CD4-positive, alpha-beta T cell (primary cell): ENCODE measurements at places on chromosomes 6 and 20.
A peak's percentile ranks its signal among the peaks of the same experiment; 100 is the strongest.

DNA sequence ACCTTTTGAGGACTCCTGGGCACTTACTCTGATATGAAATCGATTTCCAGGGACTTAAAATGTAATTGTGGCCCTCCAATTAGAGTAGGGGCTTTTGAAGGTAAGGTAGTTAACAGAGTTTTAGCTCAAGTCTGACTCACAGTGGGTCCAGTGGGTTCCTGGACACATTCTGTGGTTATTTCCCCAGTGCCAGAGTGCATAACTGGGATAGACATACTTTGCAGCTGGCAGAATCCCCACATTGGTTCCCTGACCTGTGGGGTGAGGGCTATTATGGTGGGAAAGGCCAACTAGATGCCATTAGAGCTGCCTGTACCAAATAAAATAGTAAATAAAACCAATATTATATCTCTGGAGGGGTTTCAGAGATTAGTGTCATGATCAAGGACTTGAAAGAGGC, 243.8 kb upstream of the EPHA7 start:
- no peak overlapping the region for H3K27ac ChIP-seq
- no peak for DNase-seq
- no peaks in the 10 kb centered on the region for H3K4me1 ChIP-seq
- no peaks in the 10 kb centered on the region for H3K27me3 ChIP-seq

DNA sequence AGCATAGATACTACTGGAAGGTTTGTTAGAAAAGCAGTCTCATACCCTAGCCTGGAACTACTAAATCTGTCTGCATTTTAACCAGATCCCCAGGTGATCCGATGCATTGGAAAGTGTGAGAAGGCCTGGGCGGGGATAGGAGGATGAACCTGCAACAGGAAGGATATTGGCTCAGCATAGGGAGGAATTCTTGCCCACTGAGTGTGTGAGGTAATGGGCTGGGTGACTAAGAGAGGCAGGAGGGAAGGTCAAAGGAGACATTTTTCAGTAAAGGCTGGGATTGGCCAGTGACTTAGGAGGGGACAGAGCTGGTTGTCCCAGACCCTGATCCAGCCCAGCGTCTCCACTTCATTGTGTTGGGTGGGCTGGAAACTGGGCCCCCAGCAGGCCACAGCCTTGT, 191.0 kb upstream of the LRFN2 start:
- no peak for DNase-seq
- no peaks in the 10 kb centered on the region for H3K36me3 ChIP-seq
- no peaks in the 10 kb centered on the region for H3K27me3 ChIP-seq
- H3K27ac ChIP-seq: no peak overlapping the region
- H3K4me3 ChIP-seq: no peak overlapping the region

DNA sequence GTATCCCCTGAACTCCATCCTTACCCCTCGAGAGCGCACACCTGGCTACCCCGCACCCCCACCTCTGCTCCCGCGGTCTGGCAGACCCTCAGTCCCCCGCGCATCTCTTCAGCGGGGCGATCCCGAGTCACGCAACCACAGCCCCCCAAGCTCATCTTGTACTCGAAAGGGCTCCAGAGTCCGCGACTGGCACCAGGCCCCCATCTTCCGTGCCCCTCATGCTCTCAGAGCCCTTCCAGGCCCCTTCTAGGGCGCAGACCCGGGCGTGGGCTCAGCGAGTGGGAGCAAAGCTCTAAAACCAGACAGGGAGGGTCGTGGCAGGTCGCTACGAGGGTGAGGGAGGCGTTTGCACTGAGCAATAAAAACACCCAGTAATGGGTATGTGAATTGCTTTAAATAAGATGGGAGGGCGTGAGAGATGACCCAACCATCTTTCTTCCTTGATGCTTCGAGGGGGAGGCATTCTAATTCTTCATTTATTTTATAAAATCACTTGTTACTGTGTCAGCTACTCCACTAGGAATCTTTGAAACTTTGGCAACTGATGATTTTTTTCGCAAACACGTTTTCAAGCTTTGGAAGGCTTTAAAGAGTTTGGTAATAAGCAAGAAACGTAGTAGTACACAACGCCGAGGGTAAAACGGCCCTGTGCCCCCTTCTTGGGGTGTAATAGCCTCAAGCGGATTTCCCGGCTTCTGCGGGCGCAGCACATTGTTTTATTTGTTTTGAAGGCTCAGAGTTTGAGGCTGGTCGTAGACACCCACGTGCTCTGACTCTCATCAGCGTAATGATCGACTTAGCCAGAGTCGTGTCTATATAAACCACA, 42.6 kb upstream of the SUPT3H start:
- peak overlapping the region; percentile 7 for H3K27ac ChIP-seq
- DNase-seq: peak; percentile 66
- peak overlapping the region; percentile 94 for H3K4me3 ChIP-seq
- H3K27me3 ChIP-seq: peaks cover 39% of the 10 kb centered on the region
- no peaks in the 10 kb centered on the region for H3K36me3 ChIP-seq

GRCh38 chr6:169937389-169938261, 186.2 kb downstream of the ERMARD start:
- H3K36me3 ChIP-seq: no peaks in the 10 kb centered on the region
- H3K4me3 ChIP-seq: no peak overlapping the region
- H3K27me3 ChIP-seq: peaks cover 7% of the 10 kb centered on the region
- no peaks in the 10 kb centered on the region for H3K4me1 ChIP-seq
- DNase-seq: no peak
- H3K27ac ChIP-seq: no peak overlapping the region

DNA sequence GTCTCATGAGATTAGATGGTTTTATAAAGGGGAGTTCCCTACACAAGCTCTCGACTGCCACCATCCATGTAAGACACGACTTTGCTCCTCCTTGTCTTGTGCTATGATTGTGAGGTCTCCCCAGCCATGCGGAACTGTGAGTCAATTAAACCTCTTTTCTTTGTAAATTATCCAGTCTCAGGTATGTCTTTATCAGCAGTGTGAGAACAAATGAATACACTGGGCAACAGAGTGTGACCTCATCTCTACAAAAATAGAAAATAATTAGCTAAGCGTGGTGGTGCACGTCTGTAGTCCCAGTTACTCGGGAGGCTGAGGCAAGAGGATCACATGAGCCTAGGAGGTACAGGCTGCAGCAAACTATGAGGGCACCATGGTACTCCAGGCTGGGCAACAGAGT, 51.3 kb downstream of the MDN1 start:
- no peak for DNase-seq
- H3K4me3 ChIP-seq: no peak overlapping the region
- no peak overlapping the region for H3K27ac ChIP-seq

DNA sequence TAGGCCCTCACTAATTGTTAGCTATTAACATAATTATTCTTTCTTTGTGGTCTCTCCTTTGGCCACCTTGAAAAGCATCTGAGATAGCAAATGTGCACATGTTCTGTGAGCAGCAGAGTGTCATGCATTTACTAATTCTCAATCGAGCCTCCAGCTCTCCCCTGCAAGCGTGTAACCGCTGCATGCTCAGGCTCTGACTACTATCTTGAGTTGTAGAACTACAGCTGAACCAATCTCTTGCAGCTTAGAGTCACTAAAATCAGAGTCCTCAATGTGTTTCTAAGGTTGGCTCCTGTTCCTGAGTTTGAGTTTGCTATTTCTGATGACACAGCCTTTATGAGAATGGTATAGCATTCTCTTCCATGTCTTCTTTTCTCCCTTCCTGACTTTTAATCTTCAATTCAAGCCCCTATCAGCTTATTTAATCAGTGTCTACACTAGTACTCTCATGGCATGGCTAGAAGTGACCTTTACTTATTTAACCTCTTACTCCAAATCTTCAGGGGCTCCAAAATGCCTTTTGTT, 65.5 kb downstream of the PPP1R3G start:
- no peaks in the 10 kb centered on the region for H3K27me3 ChIP-seq
- no peaks in the 10 kb centered on the region for H3K4me1 ChIP-seq
- H3K36me3 ChIP-seq: no peaks in the 10 kb centered on the region
- no peak overlapping the region for H3K4me3 ChIP-seq
- H3K27ac ChIP-seq: no peak overlapping the region

- peaks cover 2% of the 10 kb centered on the region for H3K4me1 ChIP-seq
- DNase-seq: no peak
- H3K27me3 ChIP-seq: peaks cover 8% of the 10 kb centered on the region
- no peaks in the 10 kb centered on the region for H3K36me3 ChIP-seq
Observed at GRCh38 chr6:13175759-13176158, 152.6 kb downstream of the TBC1D7 start.

DNA sequence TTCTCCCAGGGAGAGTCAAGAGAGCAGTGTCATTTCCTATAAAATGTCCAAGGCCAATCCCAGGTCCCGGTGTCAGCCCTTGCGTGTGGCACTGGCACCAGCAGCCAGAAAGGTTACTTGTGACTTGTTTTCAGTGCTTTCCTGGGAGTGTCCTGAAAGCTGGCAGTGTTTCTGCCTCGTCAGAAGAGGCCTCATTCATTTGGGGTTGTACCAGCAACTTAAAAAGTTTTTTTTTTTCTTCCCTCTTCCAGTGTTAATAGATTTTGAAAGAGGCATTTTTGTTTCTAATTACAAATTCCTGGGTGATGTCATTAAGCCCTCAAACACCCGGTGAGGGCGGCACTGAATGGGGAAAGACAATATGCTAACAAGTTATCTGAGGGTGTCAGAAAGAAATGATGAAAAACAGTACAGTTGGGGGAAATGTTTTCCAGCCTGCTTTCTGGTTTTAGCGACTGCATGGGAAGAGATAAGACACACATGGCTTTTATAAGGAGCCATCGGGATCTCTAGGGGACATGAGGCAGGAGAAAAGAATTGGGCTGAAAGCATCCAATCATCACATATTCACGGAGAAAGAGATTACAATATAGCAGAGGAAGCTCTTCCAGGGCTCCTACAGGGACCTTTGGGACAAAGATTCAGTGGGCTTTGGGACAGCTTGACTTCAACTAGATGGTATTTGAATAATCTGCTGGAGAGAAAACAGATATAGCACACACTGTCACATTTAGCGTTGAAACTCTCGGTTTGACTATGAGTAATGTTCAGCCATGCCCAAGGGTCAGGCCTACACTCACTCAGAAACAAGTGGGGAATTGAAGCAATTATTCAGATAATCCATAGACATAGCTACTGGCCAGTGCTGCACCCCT, 153.0 kb downstream of the BCAS1 start:
- H3K27ac ChIP-seq: no peak overlapping the region
- no peak overlapping the region for H3K4me3 ChIP-seq
- H3K27me3 ChIP-seq: no peaks in the 10 kb centered on the region
- peaks cover 24% of the 10 kb centered on the region for H3K4me1 ChIP-seq
- H3K36me3 ChIP-seq: no peaks in the 10 kb centered on the region

- no peaks in the 10 kb centered on the region for H3K4me1 ChIP-seq
- no peaks in the 10 kb centered on the region for H3K27me3 ChIP-seq
- H3K4me3 ChIP-seq: no peak overlapping the region
- no peak overlapping the region for H3K27ac ChIP-seq
Observed at GRCh38 chr6:169045486-169045885, 208.2 kb downstream of the THBS2 start.

GRCh38 chr6:54289426-54289825, 18.8 kb upstream of the TINAG start:
- no peaks in the 10 kb centered on the region for H3K27me3 ChIP-seq
- DNase-seq: no peak
- H3K36me3 ChIP-seq: no peaks in the 10 kb centered on the region
- H3K4me3 ChIP-seq: no peak overlapping the region
- H3K27ac ChIP-seq: no peak overlapping the region
- no peaks in the 10 kb centered on the region for H3K4me1 ChIP-seq

DNA sequence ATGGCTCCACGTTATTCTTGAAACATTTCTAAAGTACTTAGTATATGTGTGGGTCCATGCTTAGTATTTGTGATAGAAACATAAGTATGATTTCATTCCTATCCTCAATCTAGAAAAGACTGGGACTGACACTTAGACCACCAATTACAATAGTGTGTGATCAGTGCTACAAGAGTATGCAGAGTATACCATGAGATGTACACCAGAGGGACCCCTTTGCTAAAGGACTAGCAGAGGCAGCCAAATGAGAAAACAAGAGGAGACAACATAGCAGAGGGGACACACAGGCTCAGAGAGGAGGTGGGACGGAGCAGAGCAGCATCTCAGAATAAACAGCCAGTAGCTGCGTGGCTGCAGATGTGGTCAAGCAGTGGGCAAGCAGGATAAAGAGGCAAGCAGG, 21.0 kb downstream of the RMND1 start:
- no peak overlapping the region for H3K27ac ChIP-seq
- H3K4me1 ChIP-seq: no peaks in the 10 kb centered on the region
- no peaks in the 10 kb centered on the region for H3K27me3 ChIP-seq

GRCh38 chr20:41407607-41408006, 41.0 kb upstream of the EMILIN3 start:
- no peaks in the 10 kb centered on the region for H3K27me3 ChIP-seq
- no peak overlapping the region for H3K27ac ChIP-seq
- H3K4me3 ChIP-seq: no peak overlapping the region
- peaks cover 14% of the 10 kb centered on the region for H3K4me1 ChIP-seq
- H3K36me3 ChIP-seq: peaks cover 76% of the 10 kb centered on the region
- no peak for DNase-seq

DNA sequence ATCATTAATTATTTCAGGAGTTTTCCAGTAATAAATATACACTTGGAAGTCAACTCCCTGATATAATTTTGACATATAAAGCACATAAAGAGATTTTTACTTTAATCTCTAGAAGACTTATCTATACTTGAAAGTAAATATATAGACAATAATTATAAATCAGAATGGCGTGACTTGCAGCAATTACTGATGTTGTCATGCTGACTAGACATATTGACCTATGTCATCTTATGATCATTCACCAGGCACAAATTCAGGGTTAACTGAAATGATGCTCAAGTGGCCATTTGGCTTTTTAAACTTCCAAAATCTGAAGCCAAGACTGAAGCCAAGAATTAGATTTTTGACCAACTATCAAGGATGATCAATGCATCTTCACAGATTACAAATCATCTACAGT, 192.2 kb downstream of the MCHR2 start:
- no peak overlapping the region for H3K4me3 ChIP-seq
- H3K27me3 ChIP-seq: no peaks in the 10 kb centered on the region
- no peak for DNase-seq
- no peak overlapping the region for H3K27ac ChIP-seq
- no peaks in the 10 kb centered on the region for H3K36me3 ChIP-seq

- H3K36me3 ChIP-seq: no peaks in the 10 kb centered on the region
- no peak overlapping the region for H3K27ac ChIP-seq
- no peaks in the 10 kb centered on the region for H3K27me3 ChIP-seq
- no peak overlapping the region for H3K4me3 ChIP-seq
Observed at GRCh38 chr20:44664131-44664530, 12.6 kb upstream of the ADA start.
